ENCODE measurements at places on chromosomes 5 and 9. TPM values are rescaled to one million over a fixed set of nuclear protein-coding genes. Genes with fewer than 3 reads are reported as not detected.

Gene RPP25L
- 23.2 TPM for total RNA-seq

Gene RMRP
- total RNA-seq = 4,010 TPM

Gene MYMK
- total RNA-seq = not detected

Gene TAF1L
- total RNA-seq = not detected

Gene LIFR
- total RNA-seq = 90.5 TPM

Gene SLIT3
- total RNA-seq = 76.3 TPM

Gene PCDHGB4
- total RNA-seq = 3.1 TPM

Gene RNF145
- 39.3 TPM for total RNA-seq

Gene CDH18
- not detected for total RNA-seq

Gene SH3TC2
- 5.0 TPM for total RNA-seq

Gene SVEP1
- 57.2 TPM for total RNA-seq

Gene SLC4A9
- total RNA-seq = not detected

Gene LCN10
- total RNA-seq = 16.5 TPM

Gene ZNF474
- 1.2 TPM for total RNA-seq

Gene CDC20B
- total RNA-seq = not detected

Gene FANCG
- total RNA-seq = 5.0 TPM

GRCh38 chr5:67817652-67818051 is 397.9 kb upstream of the PIK3R1 start:
- no peak for ATAC-seq

GRCh38 chr9:114107286-114108001 is 8.4 kb upstream of the KIF12 start:
- ATAC-seq = no peak

DNA sequence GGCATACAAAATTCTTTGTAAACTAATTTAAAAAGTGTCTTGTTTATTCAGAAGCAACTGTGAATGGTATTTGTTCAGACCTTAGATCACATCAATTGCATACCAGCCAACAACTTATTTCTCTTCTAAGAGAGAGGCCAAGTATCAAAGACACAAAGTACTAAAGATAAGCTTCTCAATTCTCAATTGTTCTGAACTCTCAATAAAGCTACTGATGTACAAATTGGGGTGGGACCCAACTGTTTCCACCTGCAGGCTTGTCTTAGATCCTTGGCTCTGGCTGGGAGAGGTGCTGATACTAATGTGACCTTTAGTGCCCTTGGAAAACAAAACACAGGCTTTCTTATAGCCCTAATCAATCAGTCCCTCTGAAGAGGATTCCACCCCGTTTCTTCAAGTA is 22.1 kb downstream of the XRCC4 start:
- no peak for ATAC-seq

- no peak for ATAC-seq
These were observed 23.9 kb downstream of the C5orf15 start for GRCh38 chr5:133944263-133945185.

- no peak for ATAC-seq
These were observed 5.5 kb downstream of the IL31RA start for GRCh38 chr5:55856516-55857246.

DNA sequence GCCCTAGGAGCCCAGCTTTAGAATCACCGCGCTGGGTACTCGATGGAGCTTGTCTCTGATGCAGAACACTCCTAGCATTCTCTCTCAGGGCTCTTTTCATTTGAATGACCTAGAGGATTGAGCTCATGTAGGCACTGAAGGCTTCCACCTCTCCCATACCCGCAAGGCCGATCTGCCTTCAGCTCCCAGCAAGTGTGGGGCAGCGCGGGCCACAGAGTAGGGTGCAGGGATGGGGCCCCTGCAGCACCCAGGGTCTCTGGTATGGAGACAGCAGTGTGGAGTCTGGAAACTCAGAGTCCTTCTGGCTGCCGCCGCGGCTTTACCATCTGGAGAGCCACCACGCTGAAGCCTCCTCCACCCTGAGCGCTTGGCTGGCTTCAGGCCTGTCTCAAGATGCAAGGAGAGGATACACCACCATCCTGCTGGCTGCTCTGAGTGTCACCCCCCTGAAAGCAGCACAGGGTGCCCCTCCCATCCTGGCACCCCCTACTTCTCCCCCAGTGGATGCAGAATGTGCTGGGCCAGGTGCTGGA is 12.9 kb downstream of the STKLD1 start:
- ATAC-seq = no peak

GRCh38 chr9:34158362-34158869 is 20.4 kb upstream of the UBAP1 start:
- no peak for ATAC-seq

DNA sequence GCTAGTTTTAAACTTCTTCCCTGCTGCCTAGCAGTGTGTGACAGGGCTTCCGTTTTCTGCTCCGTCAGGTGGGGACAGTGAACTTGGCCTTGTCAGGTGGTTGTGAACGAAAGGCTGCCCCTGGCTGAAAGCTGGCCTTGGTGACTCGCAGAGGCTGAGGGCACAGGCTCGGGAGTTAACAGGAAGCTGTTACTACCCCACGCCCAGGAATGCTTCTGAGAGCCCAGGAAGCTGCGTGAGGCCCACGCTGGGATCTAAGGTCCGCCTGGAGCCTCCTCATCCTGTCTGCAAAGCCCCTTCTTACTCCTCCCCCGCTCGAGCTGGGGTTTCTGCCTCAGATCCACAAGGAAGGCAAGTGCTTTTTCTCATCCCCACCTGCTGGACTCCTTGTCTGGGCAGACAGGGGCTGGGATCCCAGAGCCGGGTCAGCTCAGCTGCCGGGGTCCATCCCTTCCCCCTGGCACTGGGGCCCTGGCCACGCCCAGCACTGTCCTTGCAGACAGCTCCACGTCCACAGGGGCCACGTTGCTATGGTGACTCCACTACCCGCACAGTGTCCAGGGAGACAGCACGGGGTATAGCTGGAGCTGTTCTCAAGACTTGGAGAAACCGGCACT is 124.7 kb upstream of the TBC1D2 start:
- ATAC-seq = no peak

DNA sequence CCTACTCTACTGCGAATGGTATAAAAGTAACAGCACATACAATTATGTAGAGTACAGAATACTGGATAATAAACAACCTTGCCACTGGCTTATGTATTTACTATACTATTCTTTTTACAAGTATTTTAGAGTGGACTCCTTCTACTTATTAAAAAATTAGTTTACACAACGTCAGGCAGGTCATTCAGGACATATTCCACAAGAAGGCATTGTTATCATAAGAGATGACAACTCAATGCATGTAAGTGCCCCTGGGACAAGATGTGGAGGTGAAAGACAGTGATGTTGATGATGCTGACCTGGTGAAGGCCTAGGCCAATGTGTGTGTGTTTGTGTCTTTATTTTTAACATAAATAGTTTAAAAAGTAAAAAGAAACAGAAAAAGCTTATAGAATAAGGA is 421.7 kb downstream of the CDH12 start:
- no peak for ATAC-seq

DNA sequence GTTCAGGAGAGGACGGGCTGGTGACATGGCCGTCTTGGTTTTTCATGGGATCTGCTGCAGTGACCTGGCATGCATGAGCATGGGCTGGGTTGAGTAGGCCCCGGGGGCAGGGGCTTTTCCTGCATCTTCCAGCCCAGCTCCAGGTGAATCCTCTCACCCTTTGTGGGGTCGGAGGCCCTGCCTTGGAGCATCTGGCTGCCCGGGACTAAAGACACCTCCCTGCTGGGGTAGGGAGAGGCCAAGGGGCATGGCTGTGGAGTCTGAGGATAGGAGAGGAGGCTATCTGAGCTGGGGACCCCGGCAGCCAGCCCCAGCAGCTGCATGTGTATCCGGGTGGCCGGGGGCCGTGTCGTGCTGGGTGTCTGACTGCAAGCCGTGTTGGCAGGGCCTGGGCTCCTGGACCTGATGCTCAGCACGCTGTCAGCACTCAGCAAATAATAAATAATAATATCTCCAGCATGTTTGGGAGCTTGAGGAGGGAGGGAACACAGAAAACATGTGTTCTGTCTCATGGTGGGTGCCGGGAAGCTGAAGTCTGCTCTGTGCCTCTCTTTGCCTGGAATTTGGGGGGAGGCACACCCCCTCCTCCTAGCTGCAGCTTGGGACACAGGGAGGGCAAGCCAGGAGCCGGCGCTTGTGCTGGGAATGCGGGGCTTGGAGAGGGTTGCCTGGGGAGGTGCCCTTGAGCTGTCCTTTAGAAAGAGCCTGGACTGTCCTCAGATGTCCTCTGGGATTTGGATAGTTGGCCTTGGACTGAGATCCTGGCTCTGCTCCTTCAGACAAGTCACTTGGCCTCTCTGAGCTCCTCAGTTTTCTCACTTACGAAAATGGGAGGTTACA is 28.4 kb upstream of the PITX1 start:
- no peak for ATAC-seq

DNA sequence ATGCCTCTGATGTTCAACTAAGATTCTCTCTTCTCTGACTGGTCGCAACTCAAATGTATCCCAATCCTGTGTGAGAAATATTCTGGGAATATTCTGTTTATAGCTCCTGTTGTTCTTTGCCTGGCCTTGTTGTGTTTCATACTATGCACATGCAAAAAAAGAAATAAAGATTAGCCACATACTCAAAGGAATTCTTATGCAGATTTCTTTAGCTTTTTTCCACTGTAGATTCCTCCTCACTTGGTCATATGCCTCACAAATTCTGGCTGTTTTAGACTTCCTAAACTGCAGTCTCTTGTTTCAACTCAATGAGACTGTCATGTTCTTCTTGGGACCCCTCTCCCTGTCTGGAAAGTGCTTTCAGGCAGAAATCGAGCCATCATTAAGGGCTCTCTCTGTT is 217.5 kb upstream of the SH3GL2 start:
- ATAC-seq = no peak

GRCh38 chr9:33289496-33289895 is 820 bp upstream of the NFX1 start:
- ATAC-seq = no peak

GRCh38 chr9:119839888-119840287 is 470.7 kb upstream of the BRINP1 start:
- ATAC-seq = peak; percentile 23

- ATAC-seq = no peak
These were observed 202.4 kb upstream of the ZNF608 start for GRCh38 chr5:124948754-124949275.

GRCh38 chr5:66080664-66081063 is 63.4 kb upstream of the SREK1 start:
- ATAC-seq = no peak

GRCh38 chr5:146877783-146878475 is 628 bp downstream of the PPP2R2B start:
- ATAC-seq = peak; percentile 35

- ATAC-seq = no peak
These were observed 31.2 kb upstream of the LRRC14B start for GRCh38 chr5:160173-160510.

- peak; percentile 57 for ATAC-seq
These were observed 198.1 kb downstream of the LURAP1L start for GRCh38 chr9:12972608-12973589.

DNA sequence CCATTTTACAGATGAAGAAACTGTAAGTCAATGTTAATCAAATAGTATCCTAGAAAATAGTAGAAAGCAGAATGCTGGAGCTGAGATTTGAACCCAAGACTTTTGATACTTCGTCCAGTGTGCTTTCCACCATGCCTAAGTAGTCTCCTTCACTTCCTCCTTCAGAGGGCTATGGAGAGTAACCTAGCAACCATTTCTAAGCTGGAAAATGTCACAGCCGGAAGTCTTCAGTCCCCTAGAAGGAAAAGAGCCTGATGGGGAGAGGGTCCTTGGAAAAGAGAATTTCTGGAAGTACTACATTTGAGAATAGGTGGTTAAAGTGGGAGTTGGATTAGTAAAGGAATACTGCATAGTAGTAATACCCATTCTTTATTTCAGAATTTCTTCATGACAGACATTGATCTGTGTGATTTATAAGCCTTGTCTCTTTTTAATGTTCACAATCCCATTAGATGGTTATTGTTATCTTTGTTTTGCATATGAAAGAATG is 32.7 kb downstream of the PCDHAC2 start:
- no peak for ATAC-seq

DNA sequence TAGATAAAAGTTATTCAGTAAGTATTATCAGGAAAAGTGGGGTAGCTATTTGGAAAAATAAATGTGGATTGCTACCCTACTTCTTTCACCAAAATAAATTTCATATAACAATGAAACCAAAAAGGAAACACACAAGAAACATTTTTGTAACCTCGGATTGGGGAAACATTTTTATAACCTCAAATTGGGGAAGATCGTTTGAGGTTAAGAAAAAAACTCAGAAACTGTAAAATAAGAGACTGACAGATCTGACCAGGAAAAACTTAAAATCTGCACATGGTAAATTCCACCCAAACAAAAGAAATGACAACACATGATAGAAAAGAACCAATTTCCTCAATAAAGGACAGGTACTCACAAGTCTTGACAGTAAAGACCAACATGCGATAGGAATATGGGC is 13.5 kb downstream of the EFCAB9 start:
- no peak for ATAC-seq

GRCh38 chr9:36154331-36154952 is 14.7 kb upstream of the CCIN start:
- ATAC-seq = peak; percentile 76

- no peak for ATAC-seq
These were observed 68.9 kb downstream of the CSF2 start for GRCh38 chr5:132142459-132142858.
